Activated B cell treated with CpG ODN at 0.5 μM for 24 hours (primary cell): ENCODE measurements at places on chromosomes 7 and 10.

DNA sequence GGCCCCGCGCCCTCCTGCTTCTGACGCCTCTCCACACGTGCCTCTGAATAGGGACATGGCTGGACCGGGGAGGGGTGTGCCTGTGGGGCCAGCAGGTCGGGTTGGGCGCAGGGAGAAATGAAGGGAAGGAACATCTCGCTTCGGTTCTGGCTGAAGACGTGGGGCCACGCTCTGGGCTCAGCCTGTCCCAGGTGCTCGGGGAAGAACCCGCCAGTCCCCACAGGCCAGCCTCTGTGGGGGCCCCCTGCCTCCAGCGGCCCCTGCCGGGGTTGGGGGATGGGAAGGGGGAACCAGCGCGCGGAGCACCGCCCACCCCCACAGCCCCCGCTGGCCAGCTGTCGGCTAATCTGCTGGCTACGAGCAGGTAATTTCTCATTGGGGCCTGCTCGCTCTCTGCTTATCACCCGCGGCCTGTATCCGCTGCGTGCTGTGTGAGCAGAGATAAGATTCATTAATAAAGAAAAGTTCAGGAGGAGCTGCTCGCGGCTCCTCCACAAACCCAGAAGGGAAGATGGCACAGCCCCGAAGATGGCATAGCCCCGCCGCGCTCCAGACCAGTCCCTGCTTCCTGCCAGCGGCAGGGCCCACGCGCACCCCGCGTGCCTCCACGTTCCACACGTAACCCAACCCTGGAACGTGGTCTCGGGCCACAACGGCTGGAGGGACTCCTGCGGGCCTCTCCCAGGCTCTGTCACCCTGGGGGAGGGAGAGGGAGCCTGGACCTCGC lies 186.2 kb downstream of the ELFN1 start:
- DNase-seq, result no peak

DNA sequence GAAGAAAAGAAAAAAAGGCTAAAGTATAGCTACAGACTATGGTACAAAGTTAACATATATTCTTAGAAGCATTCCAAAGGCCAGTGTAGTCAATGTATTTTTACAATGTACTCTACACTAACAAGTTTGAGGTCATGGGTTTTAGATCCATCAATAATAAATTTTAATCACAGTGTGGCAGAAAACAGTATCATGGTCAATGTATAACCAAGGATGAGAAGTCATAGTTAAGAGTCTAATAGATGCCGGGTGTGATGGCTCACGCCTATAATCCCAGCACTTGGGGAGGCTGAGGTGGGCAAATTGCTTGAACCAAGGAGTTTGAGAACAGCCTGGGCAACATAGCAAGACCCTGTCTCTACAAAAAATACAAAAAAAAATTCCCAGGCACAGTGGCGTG lies 53.1 kb downstream of the SLC16A12 start:
- DNase-seq, result no peak

- DNase-seq, result no peak
Observed at GRCh38 chr10:110335314-110336064, 30.8 kb upstream of the SMNDC1 start.

DNA sequence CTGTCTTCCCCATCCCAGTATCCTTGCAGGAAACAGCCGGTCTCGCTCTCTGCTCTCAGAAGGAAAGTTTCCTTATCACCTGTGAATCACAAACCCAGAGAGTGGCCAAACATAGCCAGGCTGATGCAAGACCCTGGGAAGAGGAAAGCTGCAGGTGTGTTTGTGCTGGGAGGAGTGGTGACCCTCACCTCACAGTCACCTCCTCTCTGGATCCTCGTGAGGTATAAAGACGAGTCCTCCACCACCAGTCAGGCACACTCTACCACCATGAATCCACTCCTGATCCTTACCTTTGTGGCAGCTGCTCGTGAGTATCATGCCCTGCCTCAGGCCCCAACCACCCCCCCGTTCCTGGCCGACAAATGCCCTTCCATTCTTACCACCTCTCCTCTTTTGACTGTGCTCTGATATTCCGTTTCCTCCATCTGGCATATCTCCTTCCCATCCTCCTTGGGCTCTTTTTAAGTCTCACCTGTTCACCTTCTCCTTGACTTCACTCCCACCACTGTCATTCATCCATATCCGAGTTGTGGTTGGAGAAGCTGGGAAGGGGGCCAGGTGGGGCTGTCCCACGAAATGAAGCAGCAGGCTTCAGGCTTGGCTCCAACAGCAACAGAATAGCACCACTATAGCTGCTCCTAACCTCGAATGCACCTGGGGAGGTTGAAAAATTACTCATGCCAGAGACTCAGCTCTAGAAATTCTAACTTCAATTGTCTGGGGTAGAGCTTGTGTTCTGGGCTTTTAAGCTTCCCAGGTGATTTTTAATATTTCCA lies at the start of gene PRSS1:
PRSS1 (plus strand) TSS at position 255 of the 776 bp plus-strand sequence; CDS start at position 268, 13 bp downstream.
- DNase-seq, result no peak

GRCh38 chr7:90715067-90715466 lies 118.9 kb downstream of the CDK14 start:
- DNase-seq, result no peak

DNA sequence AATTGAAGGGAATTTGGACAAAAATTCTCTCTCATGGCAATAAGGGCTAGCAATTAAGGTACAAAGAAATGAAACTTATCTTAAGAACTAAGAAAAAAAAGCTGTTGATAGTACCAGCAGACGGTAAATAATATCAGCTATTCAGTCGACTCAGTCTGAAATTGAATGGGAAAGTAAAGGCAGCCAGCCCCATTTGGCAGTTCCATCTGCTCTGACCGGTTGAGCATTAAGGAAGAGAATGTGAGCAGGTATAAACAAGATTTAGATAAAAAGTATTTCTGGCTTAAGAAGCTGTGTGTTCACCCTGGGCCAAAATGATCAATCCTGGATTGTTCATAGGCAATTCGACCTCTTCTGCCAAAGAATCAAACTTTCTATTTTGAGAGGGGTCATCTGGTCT lies 154.6 kb upstream of the NPVF start:
- no peak for DNase-seq

GRCh38 chr7:155598810-155599210 lies 45.7 kb upstream of the RBM33 start:
- peak; percentile 79 for DNase-seq

GRCh38 chr10:26290236-26290635 lies 73.7 kb downstream of the GAD2 start:
- DNase-seq, result no peak

- no peak for DNase-seq
Observed at GRCh38 chr7:150524018-150524417, 9.3 kb downstream of the GIMAP7 start.

DNA sequence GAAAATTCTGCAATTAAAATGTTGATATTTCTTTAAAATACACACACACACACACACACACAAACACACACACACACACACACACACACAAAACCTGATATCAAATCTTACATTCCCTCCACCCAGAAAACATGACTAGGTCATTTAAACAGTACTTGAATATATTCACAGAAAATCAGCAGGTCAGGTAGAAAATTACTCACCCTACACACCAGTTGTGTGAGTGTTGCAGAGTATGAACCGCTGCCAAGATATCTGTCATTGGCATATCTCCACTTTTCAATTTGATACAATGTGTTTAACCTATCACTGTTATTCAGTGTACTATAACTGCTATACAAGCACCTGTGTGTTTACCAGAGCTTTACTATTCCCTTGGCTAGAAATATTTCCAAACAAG lies 283.6 kb upstream of the LRRTM3 start:
- no peak for DNase-seq

DNA sequence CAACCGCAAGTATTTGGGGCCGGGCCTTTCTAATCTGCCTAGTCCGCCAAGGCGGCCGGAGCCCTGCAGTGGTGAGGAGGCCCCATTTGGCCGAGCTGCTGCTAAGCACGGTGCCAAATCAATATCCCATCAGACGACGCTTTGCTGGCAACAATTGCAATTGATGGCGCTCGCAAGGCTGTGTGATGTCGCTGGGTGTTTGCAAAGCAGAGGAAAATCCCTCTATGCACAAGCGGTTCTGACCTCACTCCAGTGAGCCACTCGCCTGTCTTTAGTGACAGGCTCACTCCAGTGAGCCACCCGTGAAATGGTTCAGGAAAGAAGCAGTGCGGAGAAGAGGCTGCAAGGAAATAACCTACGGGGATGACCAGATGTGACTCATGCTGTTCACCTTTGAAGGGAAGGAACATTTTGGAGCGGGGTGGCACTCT lies 18.3 kb upstream of the PDE1C start:
- no peak for DNase-seq

- DNase-seq, result no peak
Observed at GRCh38 chr7:123863461-123863860, 18.5 kb downstream of the HYAL4 start.

- DNase-seq, result no peak
Observed at GRCh38 chr7:78134256-78134655, 335.7 kb downstream of the PHTF2 start.
